Neural crest cell (in vitro differentiated cells): ENCODE measurements at places on chromosomes 16 and 17. TPM values are rescaled to one million over a fixed set of nuclear protein-coding genes. Genes with fewer than 3 reads are reported as not detected.

The HP gene
- not detected in 2 replicates for total RNA-seq

The TMEM235 gene
- total RNA-seq, result not detected in 2 replicates

The ALDOA gene
- total RNA-seq, result 640 and 669 TPM in 2 replicates

The SKA2 gene
- 119 and 128 TPM in 2 replicates for total RNA-seq

The TBX4 gene
- total RNA-seq, result not detected in 2 replicates

The ASPA gene
- total RNA-seq, result not detected in 2 replicates

The ARL4D gene
- 13.8 and 14.2 TPM in 2 replicates for total RNA-seq

The NETO2 gene
- 105 TPM in 2 replicates for total RNA-seq

The KRTAP16-1 gene
- total RNA-seq, result not detected in 2 replicates

The DVL2 gene
- total RNA-seq, result 130 and 140 TPM in 2 replicates

The ZACN gene
- 0.19 TPM in 1 of 2 replicates, not detected in the other for total RNA-seq

The CSH1 gene
- not detected in 2 replicates for total RNA-seq

DNA sequence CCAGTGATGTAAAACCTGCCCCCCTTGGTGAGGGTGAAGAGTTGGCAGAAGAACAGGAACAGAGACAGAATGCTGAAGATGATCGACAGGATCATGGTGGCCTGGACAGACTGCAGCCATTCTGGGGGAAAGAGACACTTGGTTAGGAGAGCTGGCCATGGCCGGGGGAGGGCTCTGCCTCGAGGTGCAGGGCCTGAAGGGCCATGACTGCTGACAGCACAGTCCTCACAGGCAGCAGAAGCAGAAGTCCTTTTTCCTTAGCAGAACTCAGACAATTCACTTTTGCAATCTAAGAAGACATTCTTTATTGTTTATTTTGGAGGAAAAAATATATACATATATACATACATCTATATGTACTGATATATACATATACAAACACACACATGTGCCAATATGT is 25.6 kb downstream of the PMP22 start:
- no peak for DNase-seq

- peak; percentile 50 for DNase-seq
Observed at GRCh38 chr16:8931859-8932258, 31.8 kb downstream of the USP7 start.

GRCh38 chr16:78321620-78322360 is 222.3 kb downstream of the WWOX start:
- no peak for DNase-seq

GRCh38 chr16:11180489-11180888 is 75.5 kb downstream of the SOCS1 start:
- no peak for DNase-seq

GRCh38 chr17:59754552-59754951 is 47.1 kb downstream of the VMP1 start:
- DNase-seq, result no peak

DNA sequence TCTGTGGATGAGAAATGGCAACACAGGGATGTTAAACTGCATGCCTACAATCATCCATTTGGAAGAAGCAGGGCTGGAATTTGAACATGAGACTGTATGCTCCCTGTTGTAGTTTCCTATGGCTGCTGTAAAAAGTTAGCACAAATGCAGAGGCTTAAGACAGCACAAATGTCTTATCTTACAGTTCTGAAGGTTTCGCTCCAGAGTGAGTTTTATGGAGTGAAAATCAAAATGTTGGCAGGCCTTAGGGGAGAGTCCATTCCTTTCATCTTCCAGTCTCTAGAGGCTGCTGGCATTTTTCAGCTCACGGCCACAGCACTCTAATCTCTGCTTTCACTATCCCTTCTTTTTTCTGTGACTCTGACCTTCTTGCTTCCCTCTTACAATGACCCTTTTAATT is 660.1 kb downstream of the WWOX start:
- DNase-seq, result no peak

- no peak for DNase-seq
Observed at GRCh38 chr17:39186481-39187002, 10.9 kb downstream of the CACNB1 start.

- DNase-seq, result no peak
Observed at GRCh38 chr16:56222474-56222997, 31.2 kb downstream of the GNAO1 start.

DNA sequence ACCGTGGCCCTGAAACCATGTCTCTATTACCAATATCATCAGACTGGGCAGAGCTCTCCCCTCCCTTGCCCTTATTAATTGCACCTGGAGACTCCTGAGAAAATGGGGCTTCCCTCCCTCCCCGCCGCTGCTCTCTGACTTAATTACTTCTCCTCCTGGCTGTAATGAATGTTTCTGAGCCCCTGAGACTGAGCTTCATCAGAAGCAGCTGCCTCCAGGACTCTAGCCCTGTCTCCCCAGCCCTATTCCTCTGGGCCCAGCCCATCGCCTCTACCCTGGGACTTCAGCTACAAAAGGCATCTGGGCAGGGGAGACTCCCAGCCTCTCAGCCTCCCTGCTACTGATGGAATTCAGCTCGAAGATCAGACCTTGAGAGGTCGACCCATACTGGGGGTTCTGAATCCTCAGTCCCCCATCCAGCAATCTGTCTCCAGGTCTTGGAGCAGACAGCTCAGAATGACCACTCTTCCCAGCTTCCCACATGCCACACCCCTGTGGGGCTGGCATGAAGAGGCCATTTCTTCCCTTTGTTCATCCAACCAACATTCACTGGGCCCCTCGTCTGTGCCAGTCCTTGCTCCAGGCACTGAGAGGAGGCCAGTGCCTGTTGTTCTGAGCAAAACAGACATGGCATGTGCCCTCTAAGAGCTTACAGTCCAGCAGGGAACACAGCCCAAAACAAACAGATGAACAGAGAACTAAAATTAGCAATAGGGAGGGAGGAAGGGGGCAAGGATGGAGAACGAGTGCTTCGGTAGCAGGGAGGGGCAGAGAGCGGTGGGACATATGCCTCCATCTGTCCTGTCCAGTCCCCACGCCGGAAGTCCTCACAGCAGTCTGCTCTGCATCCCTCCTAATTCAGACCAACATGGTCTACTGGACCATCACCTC is 17.0 kb upstream of the NAGS start:
- no peak for DNase-seq

DNA sequence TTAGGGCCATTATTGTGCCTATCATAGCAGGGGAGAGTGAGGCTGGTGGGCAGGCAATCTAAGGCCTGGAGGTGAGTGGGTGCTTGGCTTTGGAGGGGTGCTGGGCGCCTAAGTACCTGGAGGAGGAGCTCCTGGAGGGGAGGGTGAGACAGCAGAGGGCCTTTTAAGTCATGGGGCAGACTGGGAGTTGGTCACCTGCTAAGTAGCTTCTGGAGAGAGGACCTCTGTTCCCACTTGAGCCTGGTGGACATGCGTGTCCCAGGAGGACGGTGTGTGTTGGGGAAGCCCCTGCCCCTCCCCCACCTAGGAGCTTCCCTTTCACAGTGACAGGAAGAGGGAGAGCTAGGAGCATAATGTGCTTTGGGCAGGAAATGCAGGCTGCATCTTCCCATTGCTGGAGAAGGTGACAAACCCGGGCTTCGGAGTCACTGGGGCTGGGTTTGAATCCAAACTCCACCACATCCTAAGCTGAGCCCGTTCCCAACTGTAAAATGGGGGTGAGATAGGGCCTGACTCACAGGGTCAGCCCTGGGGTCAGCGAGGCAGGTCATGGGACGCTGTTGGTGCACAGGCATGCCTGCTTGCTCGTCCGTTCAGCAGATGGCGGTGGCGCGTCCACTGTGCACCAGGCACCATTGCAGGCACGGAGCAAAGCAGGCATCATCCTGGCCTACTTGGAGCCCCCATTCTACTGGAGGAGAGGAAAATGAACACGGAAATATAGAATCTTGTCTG is 37.9 kb downstream of the CMIP start:
- no peak for DNase-seq

- DNase-seq, result no peak
Observed at GRCh38 chr16:54504372-54504771, 217.8 kb upstream of the IRX3 start.

DNA sequence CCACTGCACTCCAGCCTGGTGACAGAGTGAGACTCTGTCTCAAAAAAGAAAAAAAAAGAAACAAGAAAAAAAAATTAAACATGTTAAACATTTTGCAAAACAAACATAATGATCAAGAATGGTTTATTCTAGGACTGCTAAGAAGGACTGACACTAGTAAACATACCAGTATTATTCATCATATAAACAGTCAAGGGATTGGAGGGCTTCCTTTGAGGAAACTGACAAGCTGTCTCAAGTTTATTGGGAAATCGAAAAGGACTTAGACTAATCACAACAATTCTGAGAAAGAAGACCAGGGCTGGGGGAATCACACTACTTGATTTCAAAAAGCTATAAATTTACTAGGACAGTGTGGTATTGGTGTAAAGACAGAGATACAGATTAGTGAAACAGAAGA is 75.5 kb downstream of the MYH10 start:
- DNase-seq, result no peak

DNA sequence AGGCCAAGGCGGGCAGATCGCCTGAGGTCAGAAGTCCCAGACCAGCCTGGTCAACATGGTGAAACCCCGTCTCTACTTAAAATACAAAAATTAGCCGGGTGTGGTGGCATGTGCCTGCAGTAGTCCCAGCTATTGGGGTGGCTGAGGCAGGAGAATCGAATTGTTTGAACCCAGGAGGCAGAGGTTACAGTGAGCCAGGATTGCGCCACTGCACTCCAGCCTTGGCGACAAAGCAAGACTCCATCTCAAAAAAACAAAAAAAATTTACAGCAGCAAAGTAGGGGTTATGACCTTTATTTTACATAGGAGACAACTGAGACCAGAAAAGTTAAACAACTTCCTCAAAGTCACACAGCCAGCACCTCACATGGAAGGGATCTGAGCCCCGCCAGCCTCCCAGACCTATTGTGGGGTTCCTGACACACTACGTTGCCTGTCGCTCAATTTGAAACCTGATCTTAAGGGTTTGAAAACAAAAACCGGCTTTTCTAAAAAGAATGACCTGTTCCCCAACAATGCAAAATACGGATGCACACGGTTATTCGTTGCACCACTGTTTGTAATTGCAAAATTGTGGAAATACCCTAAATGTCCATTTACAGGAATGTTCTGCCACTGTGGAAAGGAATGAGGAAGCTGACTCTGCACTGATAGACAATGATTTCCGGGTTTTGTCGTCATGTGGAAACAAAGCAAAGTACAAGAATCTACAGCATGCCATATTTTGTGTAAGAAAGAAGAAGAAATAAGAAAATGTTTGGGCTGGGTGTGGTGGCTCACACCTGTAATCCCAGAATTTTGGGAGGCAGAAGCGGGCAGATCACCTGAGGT is 77.2 kb downstream of the CNGB1 start:
- DNase-seq, result no peak

GRCh38 chr16:71499775-71500364 is 10.7 kb upstream of the ZNF19 start:
- peak; percentile 50 for DNase-seq

- no peak for DNase-seq
Observed at GRCh38 chr17:81685108-81685507, 1.3 kb downstream of the HGS start.

- no peak for DNase-seq
Observed at GRCh38 chr16:75088216-75088615, 28.4 kb downstream of the LDHD start.

DNA sequence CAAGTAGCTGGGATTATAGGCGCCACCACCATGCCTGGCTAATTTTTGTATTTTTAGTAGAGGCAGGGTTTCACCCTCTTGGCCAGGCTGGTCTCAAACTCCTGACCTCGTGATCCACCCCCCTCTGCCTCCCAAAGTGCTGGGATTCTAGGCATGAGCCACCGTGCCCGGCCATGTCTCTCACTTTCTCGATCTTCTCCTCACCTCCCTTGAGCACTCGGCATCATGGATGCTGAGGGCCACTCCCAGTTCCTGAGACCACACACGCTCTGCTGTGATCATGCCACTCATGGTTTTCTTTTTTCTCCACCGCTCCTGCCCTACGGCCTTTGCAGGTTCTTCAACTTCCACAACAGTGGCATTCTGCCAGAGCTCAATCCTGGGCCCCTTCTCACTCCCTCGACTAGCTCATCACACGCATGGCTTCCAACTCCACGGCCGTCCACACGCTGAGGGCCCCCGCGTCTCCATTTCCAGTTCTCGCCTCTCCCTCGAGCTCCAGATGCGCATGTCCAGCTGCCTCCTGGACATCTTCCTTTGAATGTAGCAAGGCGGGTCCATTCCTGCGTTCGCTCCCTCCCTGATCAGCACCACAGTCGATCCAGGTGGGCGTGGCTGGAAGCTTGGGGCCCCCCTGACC is 5.5 kb upstream of the NCBP3 start:
- DNase-seq, result no peak

GRCh38 chr17:6421700-6422604 is 13.0 kb downstream of the AIPL1 start:
- DNase-seq, result peak; percentile 95

- peak; percentile 79 for DNase-seq
Observed at GRCh38 chr16:24041834-24042631, 206.2 kb downstream of the PRKCB start.

DNA sequence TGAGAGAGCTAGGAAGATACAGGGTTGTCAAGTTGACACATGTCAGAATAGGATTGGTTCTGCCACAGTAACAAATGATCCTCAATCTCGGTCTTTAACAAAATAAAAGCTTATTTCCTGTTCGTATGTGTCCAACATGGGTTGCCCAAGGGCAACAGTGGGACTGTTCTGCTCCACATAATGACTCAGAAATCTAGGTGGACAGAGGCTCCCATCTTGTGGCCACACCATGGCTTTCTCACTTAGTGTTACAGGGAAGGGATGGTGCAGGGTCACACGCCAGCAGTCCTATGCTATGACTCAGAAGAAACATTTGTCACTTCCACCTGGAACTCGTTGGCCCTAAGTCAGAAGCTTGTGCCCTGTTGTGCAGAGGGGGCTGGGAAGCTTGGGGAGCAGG is 364.9 kb downstream of the SNX29 start:
- DNase-seq, result no peak

DNA sequence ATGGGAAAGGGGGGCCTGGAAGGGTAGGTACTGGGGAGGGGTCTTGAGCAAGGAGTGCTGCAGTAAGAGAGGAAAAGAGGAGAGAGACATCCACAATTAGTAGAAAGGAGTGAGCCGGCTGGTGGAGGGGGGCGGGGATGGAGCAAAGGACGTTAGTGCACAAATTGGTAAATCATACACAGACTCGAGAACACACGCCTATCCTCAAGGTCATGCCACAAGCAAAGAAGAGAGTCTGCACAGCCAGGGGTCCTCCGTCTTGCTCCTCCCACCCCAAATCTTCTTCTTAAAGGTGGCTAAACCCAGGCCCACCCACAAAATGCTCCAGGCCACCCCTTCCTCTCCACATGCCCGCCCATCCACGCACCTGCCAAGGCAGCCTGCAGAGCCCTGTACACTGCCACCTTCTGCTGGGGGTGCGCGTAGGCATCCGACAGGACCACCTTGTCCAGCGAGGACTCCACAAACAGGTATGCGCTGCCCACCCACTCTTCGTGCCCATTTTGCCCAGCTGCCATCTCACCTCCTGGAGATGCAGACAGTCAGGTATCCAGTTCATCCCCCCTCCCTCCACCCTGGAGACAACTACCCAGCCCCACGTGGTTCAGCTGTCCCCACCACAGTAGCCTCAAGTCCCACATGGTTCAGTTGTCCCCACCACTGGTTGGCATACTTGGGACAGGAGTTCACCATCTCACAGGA is 3.4 kb downstream of the TRADD start:
- DNase-seq, result no peak

- DNase-seq, result no peak
Observed at GRCh38 chr16:72109966-72110530, 16.4 kb downstream of the DHX38 start.
